ENCODE measurements at places on chromosomes 2 and 18. TPM values are rescaled to one million over a fixed set of nuclear protein-coding genes. Genes with fewer than 3 reads are reported as not detected.

DNA sequence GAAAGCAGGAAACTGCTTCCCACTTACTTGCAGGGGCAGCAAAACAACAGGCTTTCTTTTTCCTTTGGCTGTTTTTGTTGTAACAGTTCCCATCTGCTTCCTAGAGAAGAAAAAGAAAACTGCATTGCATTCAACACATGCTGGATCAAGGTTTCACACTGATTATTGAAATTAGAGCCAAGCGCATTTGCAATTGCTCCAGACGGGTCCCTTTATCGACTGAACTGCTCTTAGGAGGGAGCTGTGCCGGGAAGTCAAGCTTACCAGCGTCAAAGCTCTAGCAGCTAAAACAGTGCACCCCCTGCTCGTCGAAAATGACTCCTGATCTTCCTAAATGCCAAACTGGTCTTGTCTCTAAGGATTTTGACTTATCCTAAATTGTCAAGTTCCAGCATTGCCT lies 164.0 kb upstream of the SESTD1 start:
- H3K36me3 ChIP-seq: no peaks in the 10 kb centered on the region
- ATAC-seq: peak; percentile 53
- H3K27me3 ChIP-seq: no peaks in the 10 kb centered on the region
- peaks cover 9% of the 10 kb centered on the region for H3K4me1 ChIP-seq
- no peak overlapping the region for H3K4me3 ChIP-seq

DNA sequence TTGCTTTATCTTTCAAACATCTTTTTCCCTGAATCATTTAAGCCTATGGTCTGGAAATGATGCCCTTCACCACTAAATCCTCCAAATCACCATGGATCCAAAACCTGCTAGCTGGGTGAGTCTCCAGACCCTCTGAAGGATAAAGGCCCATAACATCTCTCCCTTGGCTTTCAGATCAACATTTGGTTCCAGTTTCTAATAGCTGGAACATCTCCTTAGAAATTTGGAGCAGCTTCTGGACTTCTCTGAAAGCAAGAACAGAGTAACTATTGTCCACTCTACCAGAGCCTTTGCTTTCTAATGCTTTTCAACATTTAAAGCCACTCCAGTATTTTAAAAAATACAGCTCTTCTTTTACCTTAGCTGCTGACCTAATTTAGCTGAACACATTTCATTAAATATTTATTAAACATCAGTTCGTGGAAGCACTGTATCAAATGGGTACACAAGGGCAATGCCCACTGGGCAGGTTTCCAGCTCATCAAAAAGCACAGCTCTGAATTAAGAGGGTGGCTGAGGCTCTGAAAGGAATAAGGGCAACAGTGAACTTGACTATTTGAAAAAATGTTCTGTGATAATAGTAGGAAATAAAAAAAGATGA lies 75.3 kb downstream of the GALNT3 start:
- no peak overlapping the region for H3K4me3 ChIP-seq
- H3K4me1 ChIP-seq: no peaks in the 10 kb centered on the region
- H3K36me3 ChIP-seq: no peaks in the 10 kb centered on the region

DNA sequence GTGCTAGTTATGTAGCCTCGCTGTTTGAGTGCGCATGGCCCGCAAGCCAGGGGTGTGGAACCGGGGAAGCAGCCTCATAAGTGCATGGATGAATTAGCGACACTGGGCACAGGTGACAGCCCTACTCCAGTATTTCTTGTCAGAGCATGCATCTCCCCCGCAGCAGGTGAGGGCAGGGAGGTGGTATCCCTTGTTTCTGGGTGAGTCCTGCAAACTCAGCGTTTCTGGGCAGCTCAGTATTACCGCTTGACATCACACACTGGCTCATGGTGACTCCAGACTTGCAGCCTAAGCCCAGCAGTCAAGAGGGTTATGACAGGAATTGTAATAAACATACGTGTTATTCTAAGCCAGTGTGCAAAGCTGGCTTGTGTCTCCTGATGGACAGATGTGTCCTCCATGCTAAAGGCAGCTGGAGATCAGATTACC lies 2.5 kb downstream of the CABLES1 start:
- no peak for ATAC-seq
- no peaks in the 10 kb centered on the region for H3K36me3 ChIP-seq
- peaks cover 28% of the 10 kb centered on the region for H3K27me3 ChIP-seq
- no peak overlapping the region for H3K4me3 ChIP-seq
- H3K4me1 ChIP-seq: peaks cover 71% of the 10 kb centered on the region

GRCh38 chr2:108607706-108608301 lies 73.5 kb downstream of the LIMS1 start:
- ATAC-seq: no peak
- H3K36me3 ChIP-seq: no peaks in the 10 kb centered on the region
- H3K4me3 ChIP-seq: no peak overlapping the region
- no peaks in the 10 kb centered on the region for H3K27me3 ChIP-seq
- H3K4me1 ChIP-seq: peaks cover 8% of the 10 kb centered on the region
- no peak overlapping the region for H3K27ac ChIP-seq

Gene C2orf81
- total RNA-seq: 1.4 TPM

GRCh38 chr2:217260441-217261115 lies 400.7 kb upstream of the TNP1 start:
- H3K4me1 ChIP-seq: peaks cover 19% of the 10 kb centered on the region
- no peak overlapping the region for H3K4me3 ChIP-seq
- ATAC-seq: no peak
- H3K27me3 ChIP-seq: no peaks in the 10 kb centered on the region
- no peaks in the 10 kb centered on the region for H3K36me3 ChIP-seq

GRCh38 chr2:241975593-241976284 lies 106.2 kb downstream of the RTP5 start:
- H3K4me1 ChIP-seq: no peaks in the 10 kb centered on the region
- ATAC-seq: no peak
- H3K4me3 ChIP-seq: no peak overlapping the region

GRCh38 chr18:28961669-28962228 lies 784.8 kb upstream of the CDH2 start:
- ATAC-seq: no peak
- no peaks in the 10 kb centered on the region for H3K27me3 ChIP-seq
- no peaks in the 10 kb centered on the region for H3K36me3 ChIP-seq
- H3K4me1 ChIP-seq: no peaks in the 10 kb centered on the region
- no peak overlapping the region for H3K4me3 ChIP-seq

- no peak for ATAC-seq
- no peaks in the 10 kb centered on the region for H3K4me1 ChIP-seq
- H3K36me3 ChIP-seq: no peaks in the 10 kb centered on the region
- H3K27me3 ChIP-seq: no peaks in the 10 kb centered on the region
- H3K4me3 ChIP-seq: no peak overlapping the region
These were observed 319.4 kb upstream of the KCNH7 start for GRCh38 chr2:163157891-163158496.

Gene SLC11A1
- 11.1 TPM for total RNA-seq

Gene CCDC121
- 4.6 TPM for total RNA-seq

GRCh38 chr2:63699549-63699839 lies 110.7 kb downstream of the MDH1 start:
- H3K4me3 ChIP-seq: no peak overlapping the region
- ATAC-seq: no peak
- no peaks in the 10 kb centered on the region for H3K27me3 ChIP-seq
- H3K36me3 ChIP-seq: no peaks in the 10 kb centered on the region
- H3K27ac ChIP-seq: peak overlapping the region; percentile 44

All from gastroesophageal sphincter (tissue), 4 donors.